ENCODE measurements at places on chromosomes 7 and 10. TPM values are rescaled to one million over a fixed set of nuclear protein-coding genes. Genes with fewer than 3 reads are reported as not detected.

PHF14 gene
- 37.7 TPM for total RNA-seq

ADAMTS14 gene
- total RNA-seq = 0.12 TPM

HMX2 gene
- total RNA-seq = not detected

GPC2 gene
- total RNA-seq = 3.2 TPM

TRPV5 gene
- total RNA-seq = not detected

AKR1C4 gene
- total RNA-seq = 0.40 TPM

STEAP1 gene
- total RNA-seq = 41.8 TPM

GPER1 gene
- 0.26 TPM for total RNA-seq

PPP1R17 gene
- not detected for total RNA-seq

MYPN gene
- total RNA-seq = 0.38 TPM

CDHR1 gene
- not detected for total RNA-seq

TAC1 gene
- 2.8 TPM for total RNA-seq

DNA sequence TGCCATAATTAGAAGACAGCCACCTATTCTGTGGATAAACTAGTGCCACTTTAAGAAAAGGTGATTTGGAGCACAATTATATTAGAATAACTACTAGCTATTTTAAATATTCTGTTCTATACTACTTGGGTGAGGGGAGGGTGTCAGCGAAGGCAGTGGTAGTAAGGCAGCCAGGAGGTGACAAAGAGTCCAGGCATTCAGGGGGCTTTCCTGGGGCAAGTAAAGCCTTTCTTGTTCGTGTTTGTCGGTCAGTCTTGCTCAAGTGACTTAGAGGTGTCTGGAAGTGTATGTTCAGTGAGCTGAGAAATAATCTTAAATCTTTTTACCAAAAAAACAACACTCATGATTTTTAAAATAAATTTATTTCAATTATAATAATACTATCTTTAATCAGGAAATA, 34.4 kb downstream of the ADD3 start:
- peak; percentile 15 for DNase-seq

DNA sequence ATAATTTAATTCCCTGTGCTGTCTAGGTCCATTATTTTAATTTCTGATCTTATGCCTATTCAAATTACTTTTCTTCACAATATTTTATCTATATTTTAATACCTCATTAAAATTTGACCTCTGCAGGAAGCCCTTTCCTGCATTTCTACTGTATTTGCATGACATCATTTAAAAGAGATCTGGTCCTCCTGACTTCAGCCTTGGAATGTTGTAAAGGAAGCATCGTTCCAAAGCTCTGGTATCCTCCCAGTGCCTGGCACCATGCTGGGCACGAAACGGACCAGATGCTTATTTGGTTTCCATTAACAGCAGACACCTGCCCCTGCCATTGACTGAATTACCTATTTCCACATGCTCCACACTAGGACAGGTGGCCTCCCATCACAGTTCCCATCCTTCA, 247.5 kb downstream of the KLF6 start:
- DNase-seq = no peak

GRCh38 chr7:20350996-20351692, 20.4 kb downstream of the ITGB8 start:
- DNase-seq = no peak

DNA sequence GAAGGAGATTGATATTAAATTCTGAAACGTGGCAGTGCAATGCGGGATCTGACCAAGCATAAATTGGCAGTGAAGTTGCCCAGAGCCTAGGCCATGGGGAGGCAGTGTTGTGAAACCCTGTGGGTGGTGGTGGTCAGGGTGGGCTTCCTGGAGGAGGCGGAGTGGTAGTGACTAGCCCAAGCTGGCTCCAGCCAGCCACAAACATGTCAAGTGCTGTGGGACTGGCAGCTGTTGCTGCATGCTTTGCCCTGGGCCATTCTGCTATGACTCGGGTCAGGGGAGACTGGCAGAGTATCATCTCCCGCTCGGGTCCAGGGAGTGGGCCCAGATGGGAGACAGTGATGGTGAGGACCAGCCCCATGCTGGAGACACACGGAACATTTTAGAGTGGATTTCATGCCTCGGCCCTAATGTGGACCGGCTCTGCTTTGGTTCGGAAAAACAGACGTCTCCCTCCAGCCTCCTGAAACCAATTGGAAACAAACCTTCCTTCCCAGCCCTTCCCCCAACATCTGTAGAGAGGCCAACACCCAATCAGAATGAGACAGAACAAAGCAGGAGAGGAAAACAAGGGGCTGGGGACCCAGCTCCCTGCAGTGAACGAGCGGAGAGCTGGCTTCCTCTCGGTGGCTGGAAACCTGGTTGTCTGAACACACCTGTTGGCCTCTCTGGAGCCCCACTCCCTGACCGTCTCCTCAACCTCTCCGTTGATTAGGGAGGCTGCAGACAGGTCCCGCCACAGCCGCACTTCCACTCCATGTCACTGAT, 58.2 kb downstream of the TMEM270 start:
- DNase-seq = no peak

- DNase-seq = no peak
Measured at GRCh38 chr7:130595986-130596385, 72.6 kb downstream of the COPG2 start.

DNA sequence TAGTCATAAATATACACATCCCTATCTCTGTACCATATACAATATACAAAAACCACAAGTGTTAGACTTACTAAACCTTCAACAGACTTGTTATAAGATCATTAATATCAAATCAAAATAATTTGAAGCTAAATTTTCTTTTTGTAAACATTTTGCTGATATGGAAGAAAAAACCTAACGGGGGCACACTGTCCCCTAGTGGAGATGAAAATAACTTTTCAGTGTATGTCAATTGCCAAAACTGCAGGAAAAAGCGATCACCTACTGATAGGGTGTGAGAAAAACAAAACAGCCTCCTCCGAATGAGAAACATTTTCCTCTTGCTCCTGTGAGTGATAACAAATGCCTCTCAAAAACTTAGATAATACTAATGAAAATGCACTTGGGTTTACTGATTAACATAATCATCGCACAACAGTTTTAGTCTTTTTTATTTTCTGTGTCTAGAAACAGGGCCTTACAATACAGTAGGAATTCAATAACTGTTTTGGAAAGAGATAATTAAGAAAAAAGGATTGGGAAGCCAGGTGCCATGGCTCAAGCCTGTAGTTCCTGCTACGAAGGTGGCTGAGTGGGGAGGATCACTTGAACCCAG, 322.7 kb downstream of the CRPPA start:
- DNase-seq = peak; percentile 63

GRCh38 chr7:93435791-93436190, 138.7 kb downstream of the CALCR start:
- no peak for DNase-seq

DNA sequence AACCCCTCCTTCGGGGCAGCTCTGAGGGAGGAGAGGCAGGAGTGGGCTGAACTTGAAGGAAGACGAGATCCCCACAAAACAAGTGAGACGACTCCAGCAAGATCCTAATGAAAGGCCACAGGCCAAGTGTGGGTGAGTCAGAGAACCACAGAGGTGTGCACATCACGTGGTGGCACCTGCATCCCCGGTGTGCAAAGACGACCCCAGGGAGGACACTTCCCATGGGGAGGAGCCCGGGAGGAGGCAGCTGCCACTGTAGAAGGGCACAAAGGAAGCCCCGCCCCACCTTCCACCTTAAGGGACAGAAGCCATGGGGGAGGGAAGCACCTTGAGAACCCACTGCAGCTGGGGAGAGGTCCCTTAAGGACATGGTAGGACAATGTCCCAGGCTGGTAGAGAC, 45.7 kb downstream of the ESYT2 start:
- no peak for DNase-seq

DNA sequence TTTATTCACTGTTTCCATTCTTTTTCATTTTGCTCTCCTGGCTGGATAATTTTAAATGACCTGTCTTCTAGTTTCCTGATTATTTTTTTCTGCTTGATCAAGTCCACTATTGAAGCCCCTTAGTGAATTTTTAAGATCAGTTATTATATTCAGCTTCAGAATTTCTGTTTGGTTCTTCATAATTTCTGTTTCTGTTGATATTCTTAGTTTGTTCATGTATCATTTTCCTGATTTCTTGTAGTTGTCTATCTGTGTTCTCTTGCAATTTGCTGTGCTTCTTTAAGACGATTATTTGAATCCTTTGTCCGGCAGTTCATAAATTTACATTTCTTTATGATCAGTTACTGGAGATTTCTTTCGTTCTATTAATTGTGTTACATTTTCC, 75.2 kb upstream of the CCDC71L start:
- DNase-seq = no peak

GRCh38 chr7:131346885-131347592, 19.4 kb downstream of the MKLN1 start:
- DNase-seq = peak; percentile 57

DNA sequence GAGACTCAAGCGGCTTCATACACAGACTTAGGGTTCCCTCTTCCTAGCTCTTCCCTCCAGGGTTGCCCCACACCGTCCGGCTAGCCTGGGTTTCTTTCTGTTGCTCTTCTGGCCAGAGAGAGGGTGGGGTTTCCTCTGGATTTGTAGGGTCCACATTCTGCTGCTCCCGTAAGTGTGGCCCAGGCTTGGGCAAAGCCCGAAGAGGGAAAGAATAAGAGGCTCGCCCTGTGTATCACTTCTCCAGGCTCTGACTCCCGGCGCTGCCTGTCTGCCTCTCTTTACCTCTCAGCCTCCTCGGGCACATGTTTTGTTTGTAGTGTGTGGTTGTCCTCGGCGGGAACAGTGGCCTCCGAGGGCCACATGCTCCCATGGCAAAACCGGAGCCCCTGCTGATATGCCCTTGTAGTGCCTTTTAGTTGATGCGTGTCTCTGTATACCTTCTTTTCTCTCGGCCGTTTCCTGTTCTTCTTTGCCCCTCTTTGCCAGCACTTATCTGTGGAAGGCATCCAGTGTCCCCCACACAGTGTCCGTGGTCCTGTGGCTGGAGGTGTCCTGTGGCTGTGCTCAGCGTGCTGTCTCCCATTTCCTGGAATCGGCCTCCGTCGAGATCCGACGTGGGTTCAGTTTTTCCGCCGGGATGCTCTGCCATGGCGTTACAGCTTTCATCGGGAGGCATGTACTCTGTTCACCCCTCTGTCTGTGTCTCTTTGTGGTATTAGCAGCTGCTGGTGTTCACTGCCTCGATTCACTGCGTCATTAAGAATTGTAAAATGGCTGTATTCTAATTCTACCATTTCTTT, 102.9 kb downstream of the INPP5A start:
- DNase-seq = no peak

GRCh38 chr7:35249537-35249907, 4.4 kb downstream of the TBX20 start:
- DNase-seq = no peak

DNA sequence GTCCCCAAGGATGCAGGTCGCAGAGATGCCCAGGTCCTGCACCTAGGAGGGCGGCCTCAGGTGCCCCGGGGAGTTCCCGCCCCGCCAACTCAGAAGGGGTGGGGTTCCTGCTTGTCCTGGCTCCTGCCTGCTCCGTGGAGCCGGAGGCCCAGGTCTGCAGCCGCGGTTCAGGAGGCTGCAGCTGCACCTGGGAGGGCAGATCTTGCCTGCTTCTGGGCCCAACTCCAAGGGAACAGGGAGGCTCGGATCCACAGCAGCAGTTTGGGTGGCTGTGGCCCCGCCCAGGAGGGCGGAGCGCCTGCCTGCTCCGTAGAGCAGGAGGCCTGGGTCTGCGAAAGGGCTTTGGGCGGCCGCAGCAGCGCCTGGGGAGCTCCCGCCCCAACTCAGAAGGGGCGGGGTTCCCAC, 108.2 kb upstream of the EGR2 start:
- peak; percentile 64 for DNase-seq

- DNase-seq = no peak
Measured at GRCh38 chr7:102287111-102287980, 678 bp downstream of the SH2B2 start.

GRCh38 chr7:29606287-29606721, 42.7 kb downstream of the PRR15 start:
- DNase-seq = peak; percentile 63

- no peak for DNase-seq
Measured at GRCh38 chr7:151078233-151079040, 2.2 kb downstream of the FASTK start.

DNA sequence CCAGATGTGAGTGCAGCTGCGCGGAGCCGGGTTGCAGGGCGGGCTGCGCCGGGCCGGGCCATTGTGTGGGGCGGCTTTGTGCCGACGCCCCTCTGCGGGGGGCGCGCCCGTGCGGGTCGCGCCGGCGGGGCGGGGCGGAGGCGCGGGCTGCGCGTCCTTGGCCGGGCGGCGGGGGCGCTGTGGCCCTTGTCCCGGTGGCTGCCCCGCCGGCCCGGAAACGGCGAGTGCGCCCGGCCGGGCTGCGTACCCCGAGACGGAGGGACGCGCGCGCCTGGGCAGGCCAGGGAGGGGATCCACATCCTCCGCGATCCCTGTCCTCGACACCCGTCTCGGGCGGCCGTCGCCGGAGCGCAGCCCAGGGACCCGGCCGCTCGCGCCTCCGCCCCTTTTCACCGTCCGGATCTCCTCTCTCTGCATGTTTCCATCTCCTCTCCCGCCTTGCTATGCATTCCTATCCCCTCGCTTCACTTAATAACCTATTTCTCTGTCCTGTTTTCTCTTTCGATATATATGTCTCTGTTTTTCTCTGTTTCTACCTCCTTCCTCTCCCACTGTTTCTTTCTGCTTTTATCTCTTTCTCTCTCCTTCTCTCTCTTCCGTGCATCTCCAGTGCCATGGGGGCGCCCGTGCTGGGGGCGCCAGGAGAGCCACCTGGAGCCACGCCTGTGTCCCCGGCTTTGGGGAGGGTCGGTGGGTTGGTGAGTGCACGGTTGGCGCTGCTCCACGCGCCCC, 765 bp downstream of the PFKFB3 start:
- peak; percentile 84 for DNase-seq

- no peak for DNase-seq
Measured at GRCh38 chr7:109101332-109101731, 531.7 kb downstream of the DNAJB9 start.

DNA sequence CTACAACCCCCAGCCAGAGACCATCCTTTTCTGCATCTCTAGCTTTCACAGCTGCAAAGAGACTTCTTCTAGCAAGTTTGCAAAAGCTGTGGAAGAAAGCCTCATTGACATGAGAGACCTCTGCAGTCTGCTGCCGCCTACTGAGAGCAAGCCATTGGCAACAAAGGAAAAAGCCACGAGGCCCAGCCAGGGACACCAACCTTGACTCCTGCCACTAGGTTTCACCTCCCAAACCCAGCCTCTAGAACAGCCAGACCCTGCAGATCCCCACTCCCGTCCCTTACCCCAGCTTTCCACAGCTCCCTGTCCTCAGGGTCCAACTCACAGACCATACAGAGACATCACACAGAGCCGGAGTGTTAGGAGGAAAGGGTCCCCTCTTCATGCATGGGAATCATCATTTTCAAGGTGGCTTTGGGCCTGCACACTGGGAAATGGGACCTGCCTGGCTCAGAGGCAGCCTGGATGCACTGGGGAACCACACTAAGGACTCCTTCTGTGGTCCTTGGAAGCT, 14.6 kb upstream of the C10orf53 start:
- DNase-seq = no peak
